ENCODE measurements at places on chromosomes 7 and 10. TPM values are rescaled to one million over a fixed set of nuclear protein-coding genes. Genes with fewer than 3 reads are reported as not detected.

DNA sequence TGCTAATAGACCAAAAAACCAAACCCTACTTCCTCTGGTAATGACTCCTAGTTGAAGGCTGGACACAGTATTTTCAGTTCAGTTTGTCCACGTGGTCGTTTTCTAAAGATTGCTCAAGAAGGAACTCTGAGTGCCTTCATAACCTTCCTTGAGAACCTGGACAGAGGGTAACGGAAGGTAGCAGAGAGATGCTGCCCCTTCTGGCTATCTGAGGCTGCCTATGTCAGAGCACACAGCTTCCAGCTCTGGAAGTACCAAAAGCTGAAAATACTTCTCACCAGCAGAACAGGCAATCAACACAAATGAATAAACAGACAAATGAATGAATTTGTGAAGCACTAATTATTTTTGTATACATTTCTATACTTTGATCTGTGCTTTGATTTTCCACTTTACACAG is 85.2 kb downstream of the AMPH start:
- H3K4me3 ChIP-seq = no peak overlapping the region
- no peaks in the 10 kb centered on the region for H3K4me1 ChIP-seq
- H3K27ac ChIP-seq = no peak overlapping the region
- DNase-seq = no peak
- H3K36me3 ChIP-seq = no peaks in the 10 kb centered on the region

LRRC61 gene
- total RNA-seq = 16.0 TPM

- H3K27ac ChIP-seq = no peak overlapping the region
- no peak for DNase-seq
- H3K4me3 ChIP-seq = no peak overlapping the region
- H3K27me3 ChIP-seq = peaks cover 2% of the 10 kb centered on the region
- H3K4me1 ChIP-seq = no peaks in the 10 kb centered on the region
Observed at GRCh38 chr10:110444004-110444337, 53.7 kb upstream of the DUSP5 start.

GRCh38 chr10:54800741-54801421 is at the start of gene PCDH15:
Gene PCDH15, minus strand, starts transcription at chr10:54801231. Its CDS starts 136,969 bp downstream, at chr10:54664262.
- H3K4me3 ChIP-seq = no peak within 1 kb of the TSS
- H3K36me3 ChIP-seq = no peaks in the 10 kb centered on the region
- no peak for DNase-seq
- no peaks in the 10 kb centered on the region for H3K27me3 ChIP-seq
- H3K4me1 ChIP-seq = no peaks in the 10 kb centered on the region

- peaks cover 2% of the 10 kb centered on the region for H3K27me3 ChIP-seq
- H3K4me3 ChIP-seq = no peak overlapping the region
- H3K4me1 ChIP-seq = no peaks in the 10 kb centered on the region
Observed at GRCh38 chr7:69162326-69162725, 435.9 kb upstream of the AUTS2 start.

DNA sequence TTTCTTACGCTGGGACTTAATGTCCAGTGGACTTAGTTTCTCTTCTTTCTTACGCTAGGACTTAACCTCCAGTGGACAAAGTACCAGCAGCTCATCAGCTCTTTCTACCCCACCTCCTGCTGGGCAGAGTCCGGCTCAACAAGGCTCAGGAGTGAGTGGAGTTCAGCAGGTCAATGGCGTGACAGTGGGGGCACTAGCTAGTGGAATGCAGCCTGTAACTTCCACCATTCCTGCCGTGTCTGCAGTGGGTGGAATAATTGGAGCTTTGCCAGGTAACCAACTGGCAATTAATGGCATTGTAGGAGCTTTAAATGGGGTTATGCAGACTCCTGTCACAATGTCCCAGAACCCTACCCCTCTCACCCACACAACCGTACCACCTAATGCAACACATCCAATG is 199.7 kb downstream of the MLLT10 start:
- DNase-seq = no peak
- peaks cover 14% of the 10 kb centered on the region for H3K36me3 ChIP-seq
- no peaks in the 10 kb centered on the region for H3K27me3 ChIP-seq

- no peak overlapping the region for H3K4me3 ChIP-seq
- H3K27ac ChIP-seq = no peak overlapping the region
- no peak for DNase-seq
- H3K36me3 ChIP-seq = no peaks in the 10 kb centered on the region
Observed at GRCh38 chr7:82562716-82563404, 119.3 kb upstream of the CACNA2D1 start.

Data from naive thymus-derived CD8-positive, alpha-beta T cell (primary cell).